ENCODE measurements at places on chromosomes 13 and 19.

DNA sequence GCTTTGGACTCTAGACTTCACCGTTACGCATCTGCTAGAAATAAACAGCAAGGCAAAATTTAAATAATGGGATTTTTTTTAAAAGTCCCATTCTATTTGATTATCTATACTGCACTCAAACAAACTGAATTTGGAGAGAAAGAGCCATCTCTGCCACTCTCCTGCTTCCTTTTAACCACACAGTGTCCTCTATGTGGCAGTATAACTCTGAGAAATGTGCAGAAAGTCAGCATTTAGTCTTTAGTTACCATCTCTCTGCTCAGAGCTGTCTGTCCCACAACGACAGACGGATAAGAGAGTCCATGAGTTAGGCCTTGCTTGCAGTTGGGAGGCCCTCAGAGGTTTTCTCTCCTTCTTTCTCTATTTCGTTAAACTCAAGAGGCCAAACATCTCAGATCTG is 21.2 kb downstream of the CCNA1 start:
- DNase-seq, result no peak

DNA sequence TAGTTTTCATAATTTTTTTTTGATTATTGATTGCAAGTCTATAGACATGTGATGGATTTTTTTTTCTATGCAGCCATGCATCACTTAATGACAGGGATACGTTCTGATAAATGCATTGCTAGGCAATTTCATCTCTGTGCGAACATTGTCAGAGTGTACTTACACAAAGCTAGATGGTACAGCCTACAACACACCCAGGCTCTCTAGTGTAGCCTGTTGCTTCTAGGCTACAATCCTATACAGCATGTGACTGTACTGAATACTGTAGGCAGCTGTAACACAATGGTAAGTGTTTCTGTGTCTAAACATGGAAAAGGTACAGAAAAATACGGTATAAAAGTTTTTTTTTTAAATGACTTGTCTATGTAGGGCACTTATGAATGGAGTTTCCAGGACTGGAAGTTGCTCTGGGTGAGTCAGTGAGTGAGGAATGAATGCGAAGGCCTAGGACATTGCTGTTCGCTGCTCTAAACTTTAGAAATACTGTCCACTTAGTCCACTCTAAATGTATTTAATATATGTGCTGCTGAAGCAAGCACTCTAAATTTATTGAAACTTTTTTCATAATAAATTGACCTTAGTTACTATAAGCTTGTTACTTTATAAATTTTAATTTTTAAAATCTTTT is 20.3 kb downstream of the SPATA13 start:
- DNase-seq, result no peak

GRCh38 chr19:32265995-32266394 is 79.4 kb upstream of the ZNF507 start:
- DNase-seq, result no peak

DNA sequence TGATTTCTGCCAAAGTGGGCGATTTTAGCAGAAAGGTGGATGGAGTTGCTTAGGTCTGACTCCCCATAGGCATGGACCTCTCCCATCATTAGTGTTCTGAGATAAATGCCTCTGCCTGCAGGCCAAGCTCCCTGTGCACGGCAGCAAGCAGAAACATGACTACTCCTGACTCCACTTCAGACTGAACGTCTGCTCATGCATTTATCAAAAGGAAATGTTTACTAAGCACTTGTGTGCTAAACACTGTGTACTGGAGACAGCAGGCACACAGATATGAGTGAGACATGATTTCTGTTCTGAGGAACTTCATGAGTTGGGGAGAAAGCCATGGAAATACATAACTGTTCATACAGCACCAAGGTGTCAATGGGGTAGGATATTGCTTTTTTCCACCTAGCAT is 149.6 kb downstream of the MIPEP start:
- DNase-seq, result no peak

GRCh38 chr19:12052497-12053169 is at the start of gene ZNF878:
ZNF878 (minus strand) TSS chr19:12052961; CDS start chr19:12052801, 160 bp downstream.
- DNase-seq, result no peak

DNA sequence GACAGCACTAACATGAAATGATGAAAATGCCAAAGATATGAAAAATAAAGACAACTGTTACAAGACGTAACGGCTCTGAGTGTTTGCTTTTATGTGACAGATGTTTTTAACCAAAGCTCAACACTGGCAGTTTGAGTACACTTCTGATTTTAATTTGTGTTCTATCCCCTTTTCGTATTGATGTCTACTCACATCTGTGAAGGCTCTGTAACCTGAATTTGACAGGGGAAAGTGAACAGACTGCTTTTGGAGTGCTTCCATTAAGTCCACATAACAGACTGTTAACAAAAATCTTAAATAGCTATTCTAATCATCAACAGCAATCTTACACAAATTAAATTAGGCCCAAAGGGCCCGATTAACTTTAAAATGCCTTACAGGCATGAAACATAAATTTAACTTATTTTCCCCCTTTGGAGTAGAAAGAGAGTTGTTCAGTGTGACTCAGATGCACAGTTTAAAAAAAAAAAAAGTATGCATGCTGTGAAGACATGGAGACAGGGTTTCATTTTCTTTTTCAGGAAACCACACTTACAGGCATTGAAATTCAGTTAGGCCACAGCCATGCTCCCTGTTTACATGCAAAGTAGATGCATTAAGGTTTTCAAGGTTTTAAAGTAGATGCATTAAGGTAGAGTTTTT is 16.3 kb upstream of the RNASEH2B start:
- peak; percentile 65 for DNase-seq

DNA sequence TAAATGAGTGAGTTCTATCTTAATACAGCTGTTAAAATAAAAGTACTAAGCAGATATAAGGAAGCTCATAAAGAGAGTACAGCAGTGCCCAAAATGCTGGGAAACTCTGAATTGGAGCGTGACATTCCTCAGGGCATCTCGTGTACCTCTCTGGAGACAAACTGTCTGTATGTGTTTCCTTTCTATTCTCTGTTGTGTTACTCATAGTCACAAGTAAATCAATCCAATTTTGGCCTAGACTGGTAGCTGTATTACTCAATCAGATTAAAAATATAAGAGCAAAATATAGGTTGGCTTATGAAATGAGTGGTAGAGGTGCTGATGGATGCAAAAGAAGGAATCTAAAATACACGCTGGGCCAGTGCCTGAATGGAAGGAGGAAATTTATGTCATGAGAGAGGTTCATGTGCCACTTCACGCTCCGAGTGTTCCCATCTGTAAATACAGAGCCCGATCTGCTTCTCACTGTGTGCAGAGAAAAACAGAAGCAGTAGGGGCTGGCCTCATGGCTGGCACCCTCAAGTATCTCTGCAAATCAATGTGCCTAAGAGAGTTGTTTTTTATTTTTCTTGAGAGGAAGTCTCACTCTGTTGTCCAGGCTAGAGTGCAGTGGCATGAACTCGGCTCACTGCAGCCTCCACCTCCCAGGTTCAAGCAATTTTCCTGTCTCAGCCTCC is 58.7 kb upstream of the RGCC start:
- no peak for DNase-seq

GRCh38 chr13:48412881-48413351 is at the start of gene LPAR6:
LPAR6 (minus strand) TSS chr13:48413113; CDS start chr13:48412423, 690 bp downstream.
- DNase-seq, result peak; percentile 70
